ENCODE measurements at places on chromosomes 12 and 14.

- no peak for DNase-seq
Measured at GRCh38 chr12:8773461-8773860, 49.0 kb upstream of the A2ML1 start.

GRCh38 chr12:17335487-17335886 lies 729.5 kb upstream of the LMO3 start:
- DNase-seq: no peak

DNA sequence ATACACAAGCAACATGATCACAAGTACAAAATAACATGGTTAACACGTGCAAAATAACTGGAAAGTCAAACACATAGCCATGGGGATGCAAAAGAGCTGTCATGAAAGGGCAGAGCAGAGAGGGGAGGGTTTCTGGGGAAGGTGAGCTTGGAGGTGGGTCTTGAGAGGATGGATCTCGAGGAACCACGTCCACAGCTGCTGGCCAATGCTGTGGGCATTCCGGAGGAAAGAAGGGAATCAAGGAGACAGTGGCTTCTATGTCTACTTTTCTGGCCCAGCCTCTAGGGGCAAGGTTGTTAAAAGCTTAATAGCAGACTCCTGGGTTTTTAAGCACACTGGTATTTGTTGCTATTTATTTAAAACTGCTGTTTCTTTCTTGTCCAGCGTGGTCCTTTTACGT lies 8.4 kb upstream of the MYH7 start:
- no peak for DNase-seq

DNA sequence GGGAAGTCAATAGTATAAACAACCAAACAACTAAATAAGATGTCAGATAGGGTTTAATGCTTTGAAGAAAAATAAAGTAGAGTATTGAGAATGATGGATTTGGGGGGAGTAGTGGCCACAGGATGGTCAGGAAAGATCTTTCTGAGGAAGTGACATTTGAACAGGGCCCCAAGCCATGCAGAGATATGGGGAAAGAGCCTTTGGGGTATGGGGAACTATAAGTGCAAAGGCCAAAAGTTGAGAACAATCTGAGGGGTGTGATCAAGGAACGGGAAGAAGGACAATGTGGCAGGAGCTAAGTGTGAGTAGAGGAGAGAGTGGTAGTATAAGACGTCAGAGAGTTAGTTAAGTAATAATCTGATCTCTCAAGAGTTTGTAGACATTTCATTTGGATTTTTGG lies 1.3 kb downstream of the MRPS35 start:
- no peak for DNase-seq

DNA sequence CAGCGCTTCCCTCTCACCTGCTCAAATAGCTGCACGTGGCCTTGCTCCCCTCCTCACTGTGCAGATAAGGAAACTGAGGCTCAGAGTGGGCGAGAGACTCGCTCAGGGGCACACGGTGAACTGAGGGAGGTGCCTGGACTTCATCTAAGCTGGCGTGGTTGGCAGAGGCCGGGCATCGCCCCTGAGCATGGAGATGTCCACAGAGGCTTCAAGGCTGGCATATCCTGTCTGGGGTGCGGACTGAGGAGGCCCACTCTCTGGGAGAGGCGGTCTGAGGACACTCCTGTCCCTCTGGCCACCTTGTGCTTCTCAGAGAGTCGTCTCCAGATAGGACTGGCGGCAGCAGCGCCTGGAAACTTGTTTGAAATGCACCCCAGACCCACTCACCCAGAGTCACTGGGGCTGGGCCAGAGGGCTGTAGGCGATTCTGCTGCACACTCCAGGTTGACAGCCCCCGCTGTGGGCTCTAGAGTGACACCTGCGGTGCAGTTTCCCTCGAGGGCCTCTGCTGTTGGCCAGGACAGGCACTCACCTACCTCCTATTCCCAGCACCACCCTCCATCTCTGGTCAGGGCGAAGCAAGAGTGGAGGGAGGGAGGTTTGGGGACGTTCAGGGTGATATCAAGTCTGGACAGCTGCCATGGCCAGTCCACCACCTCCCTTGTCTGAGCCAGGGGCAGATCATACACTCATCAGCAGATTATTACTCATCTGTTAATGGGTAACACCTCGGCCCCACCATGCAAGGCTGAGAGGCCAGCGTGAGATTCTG lies 11.2 kb upstream of the LBHD2 start:
- DNase-seq: no peak

DNA sequence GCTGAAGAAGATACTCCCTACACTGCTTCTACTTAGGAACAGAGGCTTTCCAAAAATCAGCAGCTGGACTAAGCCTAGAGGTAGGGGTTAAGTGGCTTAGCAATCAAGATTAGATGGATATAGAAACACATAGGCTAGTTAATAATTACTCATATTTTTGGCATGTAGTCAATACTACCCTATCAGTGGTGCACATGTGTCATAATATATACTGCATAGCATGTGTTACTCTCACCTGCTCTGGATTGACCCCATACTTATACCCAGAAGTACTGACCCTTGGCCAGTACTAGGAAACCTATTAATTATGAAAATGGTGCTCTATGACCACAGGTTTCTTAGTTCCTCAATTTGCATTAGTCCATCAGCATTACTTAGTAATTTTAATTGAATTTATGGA lies 528.4 kb upstream of the LMO3 start:
- no peak for DNase-seq

DNA sequence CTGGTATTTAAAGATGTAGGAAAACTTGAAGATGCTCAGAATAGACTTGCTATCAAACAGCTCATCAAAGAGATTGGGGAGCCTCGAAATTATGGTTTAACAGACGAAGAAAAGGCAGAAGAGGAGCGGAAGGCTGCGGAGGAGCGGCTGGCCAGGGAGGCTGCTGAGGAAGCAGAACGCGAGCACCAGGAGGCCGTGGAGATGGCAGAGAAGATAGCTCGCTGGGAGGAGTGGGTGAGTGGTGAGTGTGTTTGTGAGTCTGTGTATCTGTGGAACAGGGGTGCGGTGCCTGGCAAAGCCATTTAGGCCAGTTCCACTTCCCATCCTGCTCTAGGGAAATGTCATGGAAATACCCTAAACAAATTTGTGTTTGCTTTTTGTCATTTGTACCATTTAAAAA lies 19.2 kb upstream of the PAPOLA start:
- DNase-seq: no peak

DNA sequence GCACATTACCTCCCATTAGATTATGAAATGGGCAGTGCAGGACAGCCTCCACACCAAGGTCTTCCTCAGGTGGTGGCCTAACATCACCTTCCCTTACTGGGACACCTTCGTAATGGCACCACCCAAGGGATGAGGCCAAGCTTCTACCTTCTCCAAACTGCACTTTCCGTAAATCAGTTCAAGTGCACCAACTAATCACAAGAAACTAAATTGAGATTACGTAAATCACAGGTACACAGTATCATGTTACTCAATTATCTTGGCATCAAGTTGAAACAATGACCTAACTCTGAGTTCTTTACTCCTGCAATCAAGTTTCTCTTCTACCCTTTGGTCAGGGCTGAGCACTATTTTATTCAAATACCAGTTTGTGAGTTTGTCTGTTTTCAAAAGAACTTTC lies 13.8 kb downstream of the SLC41A2 start:
- DNase-seq: no peak

DNA sequence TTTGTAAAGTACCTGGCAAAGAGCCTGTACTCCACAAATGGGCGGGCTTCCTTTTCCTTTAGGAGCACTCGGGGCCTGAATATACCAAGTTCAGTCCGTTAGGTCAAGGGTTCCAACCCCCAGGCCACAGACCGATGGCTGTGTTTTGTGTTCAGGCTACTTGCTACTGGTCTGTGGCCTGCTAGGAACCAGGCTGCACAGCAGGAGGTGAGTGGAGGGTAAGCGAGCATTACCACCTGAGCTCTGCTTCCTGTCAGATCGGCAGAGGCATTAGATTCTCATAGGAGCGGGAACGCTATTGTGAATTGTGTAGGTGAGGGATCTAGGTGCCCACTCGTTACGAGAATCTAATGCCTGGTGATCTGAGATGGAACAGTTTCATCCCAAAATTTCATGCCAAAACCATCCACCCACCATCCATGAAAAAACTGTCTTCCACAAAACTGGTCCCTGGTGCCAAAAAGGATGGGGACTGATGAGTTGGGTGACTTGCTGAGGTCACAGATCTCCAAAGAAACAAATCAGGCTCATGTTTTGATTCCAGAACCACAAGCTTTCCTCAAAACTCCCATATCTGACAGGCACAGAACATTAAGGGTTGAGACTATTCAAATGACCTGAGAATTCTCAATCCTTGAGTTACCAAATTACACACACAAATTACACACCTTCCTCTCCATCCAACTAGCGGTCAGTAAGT lies 4.2 kb downstream of the CSRP2 start:
- DNase-seq: no peak

DNA sequence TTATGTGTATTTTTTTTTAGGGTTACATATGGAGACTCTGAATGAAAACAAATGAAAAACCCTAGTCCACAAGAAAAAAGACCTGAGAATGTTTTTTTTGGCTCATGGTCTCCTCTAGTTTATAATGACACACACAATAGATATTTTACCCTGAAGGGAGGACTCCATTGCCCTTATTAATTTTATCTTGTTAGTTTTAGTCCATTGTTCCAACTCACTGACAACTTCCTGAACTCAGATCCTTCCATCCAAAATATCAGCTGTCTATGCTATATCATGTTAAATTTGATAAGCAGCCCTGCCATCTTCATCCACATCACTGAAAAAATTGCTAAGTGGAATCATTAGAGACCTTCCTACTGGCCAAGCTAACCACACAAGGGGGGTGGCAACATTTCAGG lies 232.1 kb downstream of the MON2 start:
- no peak for DNase-seq

- DNase-seq: no peak
Measured at GRCh38 chr14:98951521-98952152, 320.4 kb downstream of the BCL11B start.

DNA sequence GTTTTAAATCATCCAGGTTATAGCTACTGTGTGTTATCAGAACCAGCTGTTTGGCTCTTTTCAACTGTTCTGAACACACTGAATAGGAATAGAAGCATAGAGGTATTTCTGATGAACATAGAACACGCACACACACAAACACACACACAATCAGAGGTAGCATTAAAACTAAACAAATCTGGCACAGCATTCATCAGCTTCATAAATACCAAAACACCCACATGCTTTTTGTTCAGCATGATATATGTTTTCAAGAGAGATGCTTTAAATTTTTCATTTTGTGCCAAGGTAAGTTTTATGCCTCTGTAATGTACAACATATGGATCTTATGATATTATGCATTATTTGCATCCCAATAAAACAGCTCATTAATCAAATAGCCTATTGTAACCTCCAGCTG lies 208.6 kb downstream of the GALC start:
- no peak for DNase-seq

DNA sequence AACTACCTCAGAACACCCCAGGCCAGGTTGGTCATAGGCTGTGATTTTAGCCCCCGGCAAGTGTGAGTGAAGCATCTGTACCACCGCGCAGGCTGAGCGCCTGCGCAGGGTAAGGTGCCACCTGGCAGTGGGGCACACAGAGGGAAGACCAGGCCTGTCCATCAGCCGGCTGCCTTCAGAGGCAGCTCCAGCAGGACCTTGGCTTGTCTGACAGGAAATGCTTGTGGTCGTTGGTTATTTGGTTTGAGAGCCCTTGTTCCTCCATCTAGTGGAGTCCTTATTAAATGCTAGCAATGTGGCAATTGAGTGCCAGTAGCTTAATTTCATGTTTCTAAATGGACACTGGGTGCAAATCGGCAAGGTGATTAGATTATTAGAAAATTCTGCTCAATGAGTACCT lies 27.5 kb downstream of the SLC25A29 start:
- no peak for DNase-seq

- DNase-seq: no peak
Measured at GRCh38 chr14:97644365-97644764, 847.2 kb downstream of the VRK1 start.

- DNase-seq: no peak
Measured at GRCh38 chr12:81539279-81539678, 219.9 kb downstream of the PPFIA2 start.

GRCh38 chr12:19620222-19620621 lies 180.9 kb downstream of the AEBP2 start:
- DNase-seq: no peak

DNA sequence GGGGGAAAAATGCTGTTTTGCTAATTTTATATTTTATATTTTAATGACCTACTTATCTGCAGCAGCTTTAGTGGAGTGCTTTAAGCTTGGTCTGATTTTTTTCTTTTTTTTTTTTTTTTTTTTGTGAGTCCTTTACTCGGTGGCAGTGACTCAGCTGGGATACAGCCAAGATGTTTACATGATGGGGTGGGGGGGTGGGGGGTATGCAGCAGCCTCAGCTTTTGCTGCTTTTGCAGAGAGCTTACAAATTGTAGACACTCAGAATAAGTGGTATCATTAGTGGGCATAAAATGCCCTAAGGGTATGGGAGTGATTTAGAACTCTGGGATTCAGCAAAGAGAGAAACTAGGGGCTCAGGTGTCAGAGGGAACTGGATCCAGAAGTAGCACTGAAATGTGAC lies 38.2 kb upstream of the ARHGAP5 start:
- DNase-seq: no peak

- no peak for DNase-seq
Measured at GRCh38 chr14:44828023-44828422, 133.7 kb downstream of the KLHL28 start.

DNA sequence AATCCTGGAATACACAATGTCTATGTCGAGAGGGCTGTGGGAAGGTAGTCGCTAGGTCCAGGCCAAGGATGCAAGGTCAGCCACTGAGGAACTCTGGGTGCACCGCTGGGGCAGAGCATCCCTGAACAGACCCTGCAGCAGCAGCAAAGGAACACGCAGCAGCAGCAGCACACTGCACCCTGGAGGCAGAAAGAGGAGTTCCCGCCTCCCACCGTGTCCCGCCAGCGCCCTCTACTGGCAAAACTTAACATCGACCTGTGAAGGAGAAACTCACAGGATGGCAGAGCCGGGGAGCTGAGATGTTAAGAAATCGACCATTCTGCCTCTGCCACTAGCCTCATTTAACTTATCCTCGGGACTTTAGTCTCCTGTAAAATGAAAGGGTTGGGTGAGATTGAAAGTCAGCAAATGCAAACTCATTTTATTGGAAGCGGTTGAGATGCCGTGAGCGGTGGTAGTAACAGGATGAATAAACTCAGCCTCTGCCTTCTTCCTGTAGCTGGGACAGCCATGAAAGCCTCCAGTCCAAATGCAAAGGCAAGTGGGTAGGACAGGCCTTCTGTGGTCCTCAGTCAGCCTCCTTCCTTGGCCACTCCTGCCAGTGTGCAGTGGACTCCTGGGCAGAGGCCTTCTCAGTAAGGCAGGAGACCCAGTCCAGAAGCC lies 45.6 kb downstream of the STAB2 start:
- DNase-seq: peak; percentile 0

- no peak for DNase-seq
Measured at GRCh38 chr12:45989287-45989686, 1.1 kb downstream of the SCAF11 start.

DNA sequence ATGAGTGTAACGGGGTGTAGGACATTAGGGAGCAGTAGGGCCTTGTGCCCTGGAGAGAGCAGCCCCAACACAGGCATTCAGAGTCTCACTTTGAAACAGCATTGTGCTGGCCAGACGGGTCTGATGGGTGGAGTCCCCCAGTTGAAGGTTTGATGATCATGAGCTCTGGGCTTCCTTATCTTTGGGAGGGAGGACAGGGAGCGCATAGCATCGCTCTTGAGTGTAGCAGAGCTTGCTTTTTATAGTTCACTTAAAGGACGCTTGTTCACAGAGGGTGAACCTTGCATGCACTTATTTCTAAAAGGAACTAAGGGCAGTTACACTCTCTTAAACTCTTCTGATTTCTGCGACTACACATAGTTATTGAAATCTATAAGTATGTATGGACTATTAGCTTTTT lies 10.6 kb downstream of the KCNK13 start:
- no peak for DNase-seq

- no peak for DNase-seq
Measured at GRCh38 chr12:98845957-98846356, 200.9 kb downstream of the APAF1 start.

All from activated T-helper 1 cell treated with anti-CD3 and anti-CD28 coated beads, Interleukin-2, amount 50 U/mL, for 16 hours (primary cell).